Dermis microvascular lymphatic vessel endothelial cell (primary cell): ENCODE measurements at places on chromosomes 7 and 10. TPM values are rescaled to one million over a fixed set of nuclear protein-coding genes. Genes with fewer than 3 reads are reported as not detected.

The SPDYE11 gene
- total RNA-seq: not detected in 2 replicates

The CPA2 gene
- not detected in 2 replicates for total RNA-seq

The PRRT4 gene
- total RNA-seq: not detected in 2 replicates

The EFCAB10 gene
- not detected in 2 replicates for total RNA-seq

The TUBAL3 gene
- total RNA-seq: not detected in 2 replicates

The OR2A5 gene
- not detected in 2 replicates for total RNA-seq

The TMEM229A gene
- not detected in 2 replicates for total RNA-seq

The ANKRD61 gene
- under 0.01 and 0.25 TPM in 2 replicates for total RNA-seq

The RADIL gene
- 1.7 and 5.6 TPM in 2 replicates for total RNA-seq

The SLC35G1 gene
- total RNA-seq: 4.5 and 7.0 TPM in 2 replicates

The CCDC172 gene
- total RNA-seq: not detected in 2 replicates

The GALNT17 gene
- not detected in 2 replicates for total RNA-seq

The ZDHHC16 gene
- 28.0 and 32.0 TPM in 2 replicates for total RNA-seq

The AKR1C8 gene
- not detected in 2 replicates for total RNA-seq

The AEBP1 gene
- 9.1 and 19.6 TPM in 2 replicates for total RNA-seq

The SPDYE8 gene
- not detected in 2 replicates for total RNA-seq

The MMP21 gene
- total RNA-seq: 0.13 and 0.51 TPM in 2 replicates

The SPAG6 gene
- total RNA-seq: not detected in 2 replicates
